Activated CD4-positive, alpha-beta T cell treated with anti-CD3 and anti-CD28 coated beads, Interleukin-10, Interleukin-2, amounts not matched to agents 100 ng/mL and 50 ng/mL, durations not matched to agents 16 hours and 8 hours (primary cell): ENCODE measurements at places on chromosomes 7 and 10.
A peak's percentile ranks its signal among the peaks of the same experiment; 100 is the strongest.

DNA sequence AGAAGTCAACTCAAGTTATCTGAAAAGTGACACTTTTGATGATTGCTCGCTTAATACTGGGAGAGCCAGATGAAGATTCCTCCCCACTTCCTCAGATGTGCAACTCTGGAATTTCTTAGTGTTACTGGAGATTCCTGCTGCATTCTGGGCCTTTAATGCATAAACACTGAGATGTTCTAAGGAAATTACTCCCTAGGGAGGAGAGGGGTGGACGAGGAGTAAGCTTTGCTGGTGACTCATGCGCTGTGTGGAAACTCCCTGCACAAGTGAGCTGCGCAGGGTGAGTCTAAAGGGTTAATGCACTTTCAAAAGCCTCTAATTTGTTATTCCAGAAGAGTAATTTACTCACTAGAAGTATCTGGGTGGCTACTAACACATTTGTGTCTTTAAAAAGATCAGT lies 46.3 kb downstream of the EGFR start:
- DNase-seq, result no peak

DNA sequence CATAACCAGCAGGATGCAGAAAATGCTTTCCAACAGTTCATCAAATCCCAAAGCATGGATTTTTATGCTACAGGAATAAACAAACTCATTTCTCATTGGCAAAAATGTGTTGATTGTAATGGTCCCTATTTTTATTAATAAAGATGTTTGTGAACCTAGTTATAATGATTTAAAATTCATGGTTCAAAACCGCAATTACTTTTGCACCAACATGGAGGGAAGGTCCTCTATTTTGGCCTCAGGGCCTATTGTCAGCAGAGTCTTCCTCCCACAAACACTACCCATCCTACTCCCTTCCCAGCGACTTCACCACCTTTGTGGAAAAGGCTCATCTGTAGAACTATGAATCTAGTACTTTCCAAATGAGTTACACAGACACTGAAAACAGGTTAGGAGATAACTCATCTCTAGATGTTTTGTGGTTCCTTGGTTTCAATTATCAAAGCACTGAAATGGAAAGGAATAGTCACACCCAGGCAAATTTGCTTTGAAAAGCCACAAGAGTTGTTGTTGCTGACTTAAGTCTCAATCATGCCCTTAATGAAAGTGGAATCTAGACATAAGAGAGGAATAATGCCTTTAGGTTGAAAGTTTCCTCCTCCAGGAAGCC lies 59.4 kb upstream of the FRMD4A start:
- peak; percentile 89 for DNase-seq

- DNase-seq, result no peak
Measured at GRCh38 chr7:135729230-135729629, 1.2 kb upstream of the SLC13A4 start.

DNA sequence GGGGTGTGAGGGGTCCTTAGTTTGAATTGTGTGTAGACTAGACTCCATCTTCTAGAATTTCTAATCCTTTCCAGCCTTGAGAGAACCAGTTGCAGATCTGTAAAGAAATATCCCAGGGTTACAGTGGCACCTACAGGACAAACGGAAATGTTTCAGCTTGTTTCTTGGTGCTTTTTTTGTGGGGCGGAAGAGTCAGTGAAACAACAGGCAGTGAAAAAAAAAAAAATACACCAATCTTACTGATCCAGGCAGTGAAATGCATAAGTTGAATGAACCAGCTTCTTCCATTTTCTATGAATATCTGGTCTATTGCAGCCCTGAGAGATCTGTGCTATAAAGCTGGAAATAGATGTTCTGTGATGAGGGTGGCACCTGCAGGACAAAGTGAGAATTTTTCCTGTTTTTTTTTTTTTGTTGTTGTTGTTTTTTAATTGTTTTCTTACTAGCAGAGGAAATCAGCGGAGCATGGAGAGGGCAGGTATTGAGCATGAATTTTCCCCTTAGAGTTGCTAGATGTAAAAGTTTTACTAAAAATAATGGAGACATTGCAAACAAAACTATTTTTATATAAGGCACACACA lies 81.9 kb upstream of the DYNC1I1 start:
- DNase-seq, result peak; percentile 46

DNA sequence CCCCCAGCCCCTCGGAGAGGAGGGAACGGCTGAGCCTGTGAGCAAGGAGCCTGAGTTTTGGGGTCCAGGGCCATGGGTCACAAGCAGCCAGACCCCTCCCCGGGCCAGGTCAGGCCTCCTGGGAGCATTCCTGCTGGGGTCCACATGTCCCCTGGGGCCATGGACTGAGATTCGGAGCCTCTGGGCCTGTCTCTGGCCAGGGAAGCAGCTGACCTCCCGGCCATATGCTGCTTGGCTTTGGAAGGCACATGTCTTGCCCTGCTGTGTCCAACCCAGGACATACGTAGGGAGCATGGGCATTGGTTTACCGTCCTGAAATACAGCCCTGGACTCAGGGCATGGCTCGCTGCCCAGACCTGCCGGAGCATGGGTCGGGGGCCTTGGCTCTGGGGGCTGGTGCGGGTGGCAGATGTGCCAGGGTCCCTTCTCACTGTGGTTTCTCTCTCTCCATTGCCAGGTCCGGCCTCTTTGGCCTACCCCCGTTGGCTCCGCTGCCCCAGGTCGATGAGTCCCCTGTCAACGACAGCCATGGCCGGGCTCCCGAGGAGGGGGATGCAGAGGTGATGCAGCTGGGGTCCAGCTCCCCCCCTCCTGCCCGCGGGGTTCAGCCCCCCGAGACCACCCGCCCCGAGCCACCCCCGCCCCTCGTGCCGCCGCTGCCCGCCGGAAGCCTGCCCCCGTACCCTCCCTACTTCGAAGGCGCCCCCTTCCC lies 7.3 kb downstream of the PWWP2B start:
- DNase-seq, result no peak

DNA sequence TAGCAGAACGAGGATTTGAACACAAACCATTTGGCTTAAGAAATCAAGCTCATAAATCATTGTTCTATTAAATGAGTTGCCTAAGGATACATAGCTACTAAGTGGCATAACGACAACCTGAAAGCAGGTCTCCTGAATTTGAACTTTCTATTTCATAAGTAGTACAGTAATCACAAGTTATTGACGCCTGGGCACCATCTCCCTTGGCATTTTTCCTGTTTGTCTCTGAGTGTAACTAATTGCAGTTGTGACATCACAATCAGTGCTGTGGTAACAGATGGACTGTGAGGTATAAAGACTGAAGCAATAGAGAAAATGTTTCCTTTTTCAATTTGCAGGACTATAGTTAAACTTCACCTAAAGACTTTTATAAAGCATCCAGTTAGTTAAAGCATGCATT lies 6.4 kb upstream of the CSTF2T start:
- no peak for DNase-seq
